Stimulated activated CD8-positive, alpha-beta memory T cell treated with anti-CD3 and anti-CD28 coated beads, Interleukin-2, amount 100 ng/mL, for 48 hours (primary cell): ENCODE measurements at places on chromosomes 2 and 18.

DNA sequence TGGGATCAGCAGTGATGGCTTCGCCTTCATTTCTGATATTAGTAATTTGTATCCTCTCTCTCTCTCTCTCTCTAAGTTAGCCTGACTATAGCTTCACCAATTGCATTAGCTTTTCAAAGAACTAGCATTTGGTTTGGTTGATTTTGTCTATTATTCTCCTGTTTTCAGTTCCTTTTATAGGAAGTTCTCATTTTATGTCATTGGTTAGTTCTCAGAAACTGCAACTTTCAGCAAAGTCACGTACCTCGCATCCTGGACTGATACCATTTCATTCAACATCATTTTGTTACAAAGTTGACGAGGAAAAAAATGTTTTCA lies 450.8 kb downstream of the EIPR1 start:
- no peak for DNase-seq

- DNase-seq: no peak
These were observed 438.5 kb upstream of the TCF4 start for GRCh38 chr18:56026509-56026908.

GRCh38 chr18:8358033-8358765 lies 251.0 kb upstream of the RAB12 start:
- no peak for DNase-seq

DNA sequence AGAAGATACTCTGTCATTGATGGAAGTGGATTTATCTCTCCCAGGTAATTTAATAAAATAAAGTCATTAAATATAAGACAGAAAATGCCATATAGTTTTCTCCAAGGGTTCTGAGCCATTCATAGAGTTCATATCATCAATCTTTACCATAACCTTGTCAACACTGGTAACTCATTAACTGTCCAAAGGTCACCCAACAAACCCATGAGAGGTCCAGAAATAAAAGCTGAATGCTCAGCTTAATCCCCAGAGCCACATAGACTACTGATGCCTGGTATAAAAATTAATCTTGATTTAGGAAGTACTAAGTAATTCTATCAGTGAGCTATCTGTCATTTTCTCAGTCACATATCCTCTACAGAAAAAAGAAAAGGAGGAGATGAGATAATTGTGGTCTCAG lies 903.0 kb upstream of the DDX18 start:
- DNase-seq: no peak

- DNase-seq: no peak
These were observed 60.4 kb downstream of the RHOB start for GRCh38 chr2:20507166-20507692.

- peak; percentile 45 for DNase-seq
These were observed 34.1 kb upstream of the GNAL start for GRCh38 chr18:11654736-11655605.

DNA sequence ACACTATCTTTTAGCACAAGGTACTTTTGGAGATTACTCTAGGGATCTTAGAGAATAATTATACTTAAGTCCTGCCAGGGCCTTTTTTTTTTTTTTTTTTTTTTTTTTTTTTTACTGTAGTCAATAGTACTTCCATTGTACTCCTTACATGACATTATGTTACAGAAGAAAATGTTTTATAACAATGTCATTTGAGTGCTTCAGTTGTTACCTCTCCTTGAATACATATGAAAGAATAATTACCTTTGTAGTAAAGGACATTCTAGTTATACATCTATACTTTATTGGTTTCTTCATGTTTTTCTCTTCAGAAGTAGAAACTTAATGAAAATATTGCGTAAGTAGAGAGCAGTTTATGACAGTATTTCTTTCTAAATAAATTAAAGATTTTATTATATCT lies 834.9 kb downstream of the DPP10 start:
- no peak for DNase-seq

DNA sequence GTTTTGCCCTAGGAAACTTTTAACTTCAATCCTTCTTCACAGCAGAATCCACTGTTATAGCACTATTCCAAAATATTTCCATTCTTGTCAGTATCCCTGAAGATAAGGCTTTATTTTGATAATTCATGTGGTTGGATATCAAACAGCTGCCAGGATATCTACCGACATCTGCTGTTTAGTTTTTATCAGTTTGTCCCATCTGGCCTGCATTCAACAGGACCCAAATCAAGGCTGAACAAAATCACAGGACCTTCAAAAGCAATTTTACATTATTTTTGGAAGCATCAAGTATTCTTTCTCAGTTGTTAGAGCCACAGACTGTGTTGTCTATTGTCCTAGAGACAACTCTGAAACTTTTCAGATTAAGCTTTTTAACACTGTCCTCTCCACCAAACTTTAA lies 429.0 kb upstream of the PIK3C3 start:
- no peak for DNase-seq

- no peak for DNase-seq
These were observed 32.2 kb upstream of the TRIB2 start for GRCh38 chr2:12684471-12684936.

GRCh38 chr18:75075429-75075841 lies 133.5 kb downstream of the PTGR3 start:
- DNase-seq: no peak

GRCh38 chr2:98560256-98560771 lies 48.0 kb downstream of the COA5 start:
- no peak for DNase-seq

- DNase-seq: no peak
These were observed 49.7 kb downstream of the ARL4C start for GRCh38 chr2:234447189-234447588.

DNA sequence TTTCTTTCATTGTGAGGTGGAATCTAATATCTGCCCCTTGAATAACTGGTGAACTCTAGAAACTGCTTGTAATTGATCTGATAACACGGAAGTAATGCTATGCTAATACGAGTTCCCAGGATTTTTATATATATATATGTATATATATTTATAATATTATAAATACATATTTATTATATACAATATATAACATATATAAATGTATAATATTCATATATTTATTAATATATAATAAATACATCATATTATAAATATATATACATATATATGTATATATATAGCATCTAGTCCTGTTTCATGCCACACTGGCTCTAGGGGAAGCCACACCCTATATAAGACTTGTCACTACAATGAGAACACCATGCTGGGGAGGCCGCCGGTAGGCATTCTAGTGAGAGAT lies 156.7 kb upstream of the CDH19 start:
- no peak for DNase-seq

DNA sequence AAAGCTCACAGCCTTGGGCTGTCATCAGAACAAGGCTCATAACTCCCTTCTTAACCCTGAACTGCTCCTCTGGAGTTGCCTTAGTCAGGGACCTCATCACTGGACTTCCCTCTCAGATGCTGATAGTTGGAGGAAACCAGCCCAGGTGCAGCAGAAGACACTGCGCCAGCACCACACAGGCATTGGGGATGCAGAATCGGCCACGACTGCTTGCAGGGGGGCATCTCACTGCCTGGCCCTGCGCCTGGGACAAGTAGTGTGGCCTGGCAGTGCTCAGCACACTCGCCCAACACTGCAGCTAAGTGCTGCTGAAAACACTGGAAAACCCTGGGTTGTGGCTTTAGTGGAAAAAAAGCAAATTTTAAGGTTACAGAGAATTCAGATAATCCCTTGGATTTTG lies 68.7 kb downstream of the NCK2 start:
- no peak for DNase-seq

DNA sequence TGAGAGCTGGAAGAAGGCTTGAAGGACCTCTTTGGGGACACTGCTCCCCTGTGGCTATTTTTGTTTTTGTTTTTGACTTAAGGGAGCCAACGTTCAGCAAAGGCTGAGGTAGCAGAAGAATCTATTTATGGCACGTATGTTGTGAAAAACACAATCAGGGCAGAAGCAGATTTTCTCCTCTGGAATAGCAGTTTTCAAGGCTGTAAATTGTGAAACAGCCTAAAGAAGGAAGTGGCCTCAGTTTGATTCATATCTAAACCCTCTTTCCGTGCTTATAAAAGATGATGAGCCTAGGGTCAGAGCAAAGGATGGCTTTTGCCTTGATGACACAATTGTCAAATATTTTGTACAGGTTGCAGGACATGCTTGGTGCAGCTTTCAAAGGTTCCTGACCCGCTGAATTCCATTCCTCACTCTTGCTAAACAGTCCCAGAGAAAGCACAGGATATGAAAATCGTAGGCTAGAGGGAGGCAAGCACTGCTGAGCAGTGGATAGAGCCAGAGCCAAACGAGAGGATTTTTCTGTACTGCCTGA lies 106.2 kb upstream of the DLX2 start:
- no peak for DNase-seq

DNA sequence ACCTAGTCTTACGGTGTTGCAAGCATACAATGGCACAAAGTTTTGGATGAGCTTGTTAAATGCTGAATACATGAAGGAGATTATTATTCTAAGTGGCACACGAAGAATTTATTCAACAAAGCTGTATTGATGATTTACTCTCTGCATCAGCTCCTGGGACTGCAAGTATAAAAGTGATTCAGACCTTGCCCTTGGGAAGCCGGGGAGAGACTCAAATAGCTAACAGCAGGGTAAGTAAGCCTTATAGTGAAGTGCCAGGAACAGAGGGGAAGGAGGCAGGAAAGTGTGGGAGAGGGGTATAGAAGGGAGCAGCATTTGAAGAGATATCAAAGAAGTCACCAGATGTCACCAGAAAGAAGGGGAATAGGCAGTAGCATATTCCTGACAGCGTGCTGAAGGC lies 115.4 kb downstream of the MCFD2 start:
- DNase-seq: no peak

GRCh38 chr2:174503161-174503809 lies 16.5 kb upstream of the GPR155 start:
- DNase-seq: no peak

DNA sequence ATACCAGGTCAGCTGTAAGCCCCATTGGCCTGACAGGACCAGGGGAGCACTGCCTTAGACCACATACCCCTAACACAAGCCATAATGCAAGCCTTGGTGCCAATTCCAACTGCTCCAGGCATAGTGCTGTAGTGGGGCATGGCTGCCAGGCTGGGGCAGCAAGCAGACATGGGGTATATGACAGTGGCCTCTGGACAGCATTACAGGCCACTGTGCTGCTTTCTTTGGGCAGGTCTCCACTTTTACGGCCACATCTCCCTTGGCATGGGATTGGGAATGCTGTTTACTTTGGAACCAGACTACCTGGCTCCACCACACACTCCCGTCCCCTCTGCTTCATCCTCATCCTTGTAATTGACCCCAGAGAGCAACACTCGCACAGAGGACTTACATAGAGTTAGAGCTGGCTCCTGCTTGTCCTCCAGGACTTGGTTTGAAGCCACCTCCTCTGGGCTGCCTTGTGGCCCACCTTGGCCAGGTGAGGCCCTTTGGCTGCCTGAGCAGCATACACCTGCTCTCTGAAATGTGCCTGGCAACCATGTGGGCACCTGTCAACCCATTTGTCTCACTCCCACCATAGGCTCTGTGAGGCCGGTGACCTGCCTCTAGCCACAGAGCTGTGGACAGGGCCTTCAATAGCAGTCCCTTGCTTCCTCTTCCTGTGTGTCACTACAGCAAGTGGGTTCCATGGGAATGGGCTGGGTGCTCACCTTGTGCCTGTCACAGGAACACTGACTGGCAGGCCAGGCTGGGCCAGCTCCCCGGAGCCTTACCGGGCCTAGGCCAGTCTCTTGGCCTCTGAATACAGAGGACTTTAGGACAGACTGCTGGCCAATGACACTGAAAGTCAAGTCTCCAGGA lies 262.6 kb upstream of the HS6ST1 start:
- DNase-seq: no peak

GRCh38 chr2:17518212-17519154 lies at the start of gene RAD51AP2:
Gene RAD51AP2 (minus strand): TSS chr2:17518440. CDS start chr2:17518415, 25 bp downstream.
- no peak for DNase-seq

DNA sequence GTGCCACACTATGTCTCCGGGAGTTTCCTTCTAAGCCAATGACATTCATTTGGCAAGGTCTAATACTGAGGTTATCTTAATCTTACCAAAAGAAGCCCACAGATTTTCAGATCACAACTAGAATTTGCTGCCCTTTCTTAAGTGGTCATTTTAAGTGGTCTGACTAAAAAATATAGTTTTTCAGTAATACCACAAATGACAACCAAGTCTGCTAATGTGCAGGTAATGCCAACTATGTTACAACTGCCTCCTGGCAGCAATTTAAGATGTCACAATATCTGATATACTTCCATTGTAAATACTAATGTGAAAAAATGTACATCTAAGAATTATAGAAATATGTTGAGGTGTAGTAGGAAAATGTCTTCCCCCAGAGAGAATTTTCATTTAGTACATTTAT lies 49.3 kb downstream of the USP37 start:
- no peak for DNase-seq

DNA sequence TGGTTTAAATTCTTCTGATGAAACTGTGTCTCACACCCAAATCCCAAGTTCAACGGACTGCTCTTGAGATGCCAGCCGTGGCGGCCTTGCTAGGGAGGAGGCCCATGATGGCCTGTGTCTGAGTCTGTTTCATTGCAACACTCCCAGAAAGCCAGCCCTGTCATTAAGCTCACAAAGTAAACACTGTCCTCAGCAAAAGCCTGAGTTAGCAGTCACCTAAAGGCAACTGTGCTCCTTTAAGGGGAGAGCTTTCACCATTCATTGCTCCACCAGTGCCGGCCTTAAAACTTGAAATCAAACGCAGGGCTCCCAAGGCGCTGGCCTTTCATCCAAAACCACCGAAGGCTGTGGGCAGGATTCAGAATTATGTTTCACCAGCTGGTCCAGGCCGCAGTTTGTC lies 42.5 kb upstream of the PPP1CB start:
- DNase-seq: no peak

DNA sequence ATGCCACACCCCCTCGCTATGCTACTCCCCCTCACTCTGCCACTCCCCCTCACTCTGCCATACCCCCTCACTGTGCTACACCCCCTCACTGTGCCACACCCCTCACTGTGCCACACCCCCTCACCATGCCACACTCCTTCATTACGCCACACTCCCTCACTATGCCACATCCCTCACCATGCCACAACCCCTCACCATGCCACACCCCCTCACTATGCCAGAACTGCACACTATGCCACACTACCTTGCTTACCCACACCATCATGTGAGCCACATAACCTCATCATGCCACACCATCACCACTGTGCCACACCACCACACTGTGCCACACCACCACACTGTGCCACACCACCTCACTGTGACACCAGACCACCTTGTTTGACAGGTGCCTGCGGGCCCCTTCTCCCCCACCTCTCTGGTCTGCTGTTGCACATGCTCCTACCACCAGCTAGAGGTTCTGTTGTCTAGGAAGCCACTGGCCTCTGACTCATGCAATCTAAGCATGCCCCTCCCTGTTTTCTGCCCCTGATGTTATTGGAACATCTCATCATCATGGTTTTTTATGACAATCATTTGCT lies 22.0 kb downstream of the MARCHF4 start:
- DNase-seq: no peak
